Activated CD8-positive, alpha-beta T cell treated with anti-CD3 and anti-CD28 coated beads for 36 hours (primary cell): ENCODE measurements at places on chromosomes 1 and 21. TPM values are rescaled to one million over a fixed set of nuclear protein-coding genes. Genes with fewer than 3 reads are reported as not detected.
A peak's percentile ranks its signal among the peaks of the same experiment; 100 is the strongest.

DNA sequence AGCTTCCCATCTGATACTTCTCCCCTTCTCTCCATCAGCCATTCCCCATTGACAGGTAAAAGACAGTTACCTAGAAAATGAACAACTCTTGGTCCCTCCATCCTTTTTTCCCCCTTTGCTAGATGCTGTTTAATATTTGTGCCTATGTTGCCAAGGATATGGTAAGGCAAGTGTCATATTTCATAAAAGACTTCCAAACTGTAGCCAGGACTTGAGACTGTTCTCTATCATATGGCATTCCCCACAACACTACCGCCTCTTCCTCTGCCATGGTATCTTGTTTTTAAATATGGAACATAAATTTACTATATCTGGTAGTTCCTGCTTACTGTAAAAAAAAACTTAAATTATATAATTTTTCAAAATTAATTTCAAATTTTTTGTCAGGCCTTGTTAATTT lies 97.2 kb downstream of the PHTF1 start:
- H3K27ac ChIP-seq, result no peak overlapping the region
- H3K36me3 ChIP-seq, result no peaks in the 10 kb centered on the region
- no peaks in the 10 kb centered on the region for H3K27me3 ChIP-seq
- H3K4me1 ChIP-seq, result no peaks in the 10 kb centered on the region
- no peak for DNase-seq
- no peak overlapping the region for H3K4me3 ChIP-seq

Gene PRAMEF27
- not detected for total RNA-seq

GRCh38 chr1:211037095-211037494 lies 96.9 kb downstream of the KCNH1 start:
- no peaks in the 10 kb centered on the region for H3K36me3 ChIP-seq
- H3K27ac ChIP-seq, result no peak overlapping the region
- peaks cover 5% of the 10 kb centered on the region for H3K27me3 ChIP-seq
- no peaks in the 10 kb centered on the region for H3K4me1 ChIP-seq
- DNase-seq, result peak; percentile 24
- H3K4me3 ChIP-seq, result no peak overlapping the region

DNA sequence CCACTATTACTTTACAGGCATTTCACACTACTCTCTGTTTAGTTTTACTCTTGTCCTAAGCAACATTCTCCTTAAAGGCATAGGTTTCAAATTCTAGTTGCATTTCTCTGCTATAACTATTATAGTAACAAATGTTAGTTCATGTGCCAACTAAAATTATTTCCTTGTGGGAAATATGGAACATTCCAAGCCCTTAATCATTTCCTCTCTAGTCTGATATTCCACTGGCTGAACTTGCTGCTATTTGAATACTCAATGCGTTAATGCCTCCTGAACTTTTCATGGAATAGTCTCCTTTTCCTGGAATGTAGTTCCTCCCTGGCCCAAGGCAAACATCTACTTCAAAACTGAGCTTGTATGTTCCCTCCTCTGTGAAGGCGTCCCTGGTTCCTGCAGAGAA lies 19.3 kb upstream of the TBX19 start:
- H3K4me3 ChIP-seq, result no peak overlapping the region
- H3K27ac ChIP-seq, result no peak overlapping the region
- no peak for DNase-seq
- peaks cover 21% of the 10 kb centered on the region for H3K4me1 ChIP-seq
- H3K27me3 ChIP-seq, result no peaks in the 10 kb centered on the region

DNA sequence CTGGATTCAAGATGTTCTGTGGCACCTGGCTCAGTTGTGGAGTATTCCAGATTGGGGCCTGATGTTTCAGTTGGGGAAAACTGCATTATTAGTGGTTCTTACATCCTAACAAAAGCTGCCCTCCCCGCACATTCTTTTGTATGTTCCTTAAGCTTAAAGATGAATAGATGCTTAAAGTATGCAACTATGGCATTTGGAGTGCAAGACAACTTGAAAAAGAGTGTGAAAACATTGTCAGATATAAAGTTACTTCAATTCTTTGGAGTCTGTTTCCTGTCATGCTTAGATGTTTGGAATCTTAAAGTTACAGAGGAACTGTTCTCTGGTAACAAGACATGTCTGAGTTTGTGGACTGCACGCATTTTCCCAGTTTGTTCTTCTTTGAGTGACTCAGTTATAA lies 7.2 kb downstream of the FPGT start:
- no peaks in the 10 kb centered on the region for H3K4me1 ChIP-seq
- H3K27me3 ChIP-seq, result no peaks in the 10 kb centered on the region
- H3K27ac ChIP-seq, result no peak overlapping the region
- peaks cover 9% of the 10 kb centered on the region for H3K36me3 ChIP-seq
- H3K4me3 ChIP-seq, result no peak overlapping the region

Gene NHLH2
- total RNA-seq, result not detected

Gene NPHS2
- total RNA-seq, result not detected

- H3K36me3 ChIP-seq, result no peaks in the 10 kb centered on the region
- peaks cover 13% of the 10 kb centered on the region for H3K27me3 ChIP-seq
- H3K4me1 ChIP-seq, result peaks cover 5% of the 10 kb centered on the region
- H3K4me3 ChIP-seq, result no peak overlapping the region
- no peak overlapping the region for H3K27ac ChIP-seq
These were observed 455.6 kb downstream of the SIPA1L2 start for GRCh38 chr1:232174306-232174705.

Gene MANEAL
- 1.4 TPM for total RNA-seq
